ENCODE measurements at places on chromosomes 2 and 18.
A peak's percentile ranks its signal among the peaks of the same experiment; 100 is the strongest.

GRCh38 chr2:85585781-85586105 lies 1.5 kb downstream of the VAMP5 start:
- peak; percentile 36 for DNase-seq

DNA sequence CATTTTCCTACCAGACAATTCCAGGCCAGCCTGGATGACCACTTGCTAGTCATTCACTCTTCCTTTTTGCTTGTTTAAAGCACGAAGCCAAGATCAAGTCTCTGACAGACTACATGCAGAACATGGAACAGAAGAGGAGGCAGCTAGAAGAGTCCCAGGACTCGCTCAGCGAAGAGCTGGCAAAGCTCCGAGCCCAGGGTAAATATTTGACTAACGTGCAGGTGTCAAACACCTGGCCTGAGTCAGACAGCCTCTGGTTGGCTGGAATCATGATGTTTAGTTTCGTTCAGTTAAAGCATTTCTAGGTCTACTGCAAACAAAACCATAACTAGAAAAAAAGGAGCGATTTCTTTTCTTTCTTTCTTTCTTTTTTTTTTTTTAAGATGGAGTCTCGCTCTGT lies 44.2 kb upstream of the LYPD6B start:
- no peak for DNase-seq

DNA sequence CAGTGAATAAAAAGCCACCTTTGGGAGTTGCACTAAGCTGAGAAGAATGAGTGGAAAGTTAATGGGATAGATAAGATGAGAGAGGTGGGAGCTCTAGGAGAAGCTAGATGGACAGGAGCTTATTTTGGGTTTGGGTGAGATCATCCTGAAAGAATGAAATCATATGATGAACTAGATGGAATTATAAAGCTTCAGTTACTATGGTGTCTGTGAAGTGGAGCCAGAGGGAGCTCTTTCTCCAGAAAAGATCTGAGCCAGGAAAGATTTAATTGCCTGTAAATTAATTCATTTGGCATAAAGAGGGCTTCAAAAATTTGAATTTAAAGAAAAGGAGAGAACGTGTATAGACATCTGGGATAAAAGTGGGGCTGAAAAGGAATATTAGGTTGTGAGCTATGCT lies 10.3 kb downstream of the DNAH6 start:
- DNase-seq = no peak

GRCh38 chr2:137659616-137660015 lies 304.7 kb upstream of the HNMT start:
- DNase-seq = no peak

GRCh38 chr18:54991981-54992380 lies 32.7 kb upstream of the CCDC68 start:
- no peak for DNase-seq

DNA sequence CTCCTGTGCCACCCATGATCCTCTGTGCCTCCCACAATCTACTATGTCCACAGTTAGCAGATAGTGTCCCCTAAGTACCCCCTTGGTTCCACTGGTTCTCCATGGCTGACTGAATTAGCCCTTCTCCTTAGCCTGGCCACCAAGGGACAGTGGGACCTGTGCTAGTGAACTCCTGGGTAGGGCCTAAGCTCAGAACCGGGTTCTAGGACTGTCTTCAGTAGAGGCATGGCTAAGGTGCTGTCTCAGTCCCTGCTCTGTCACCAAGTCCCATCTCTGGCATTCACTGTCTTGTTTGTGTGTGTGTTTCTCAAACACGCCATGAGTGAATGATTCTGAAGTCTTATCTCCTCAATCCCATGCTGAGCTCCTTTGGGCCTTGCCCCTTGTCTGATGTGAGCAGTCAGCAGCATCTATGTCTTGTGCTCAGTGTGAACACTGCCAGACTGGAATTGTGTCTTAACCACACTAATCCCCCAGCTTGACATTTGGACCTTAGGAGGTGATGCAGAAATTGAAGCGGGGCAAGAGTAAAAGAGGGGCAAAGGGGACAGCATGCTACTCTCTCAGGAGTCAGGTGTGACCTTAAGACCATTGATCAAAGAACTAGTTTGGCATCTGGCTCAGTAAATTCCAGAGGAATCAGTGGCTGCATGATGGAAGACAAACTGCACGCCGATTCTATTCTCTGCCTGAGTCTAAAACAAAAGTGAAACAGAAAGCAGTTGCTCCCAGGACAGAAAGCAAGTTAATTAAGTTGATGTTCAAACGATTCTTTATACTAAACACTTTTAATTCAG lies 190.5 kb downstream of the ALPK2 start:
- DNase-seq = peak; percentile 27

GRCh38 chr2:2056531-2056930 lies 274.5 kb downstream of the MYT1L start:
- no peak for DNase-seq

- DNase-seq = no peak
Observed at GRCh38 chr2:118231759-118232158, 143.5 kb downstream of the INSIG2 start.

- DNase-seq = no peak
Observed at GRCh38 chr2:179243046-179243445, 21.6 kb downstream of the SESTD1 start.

DNA sequence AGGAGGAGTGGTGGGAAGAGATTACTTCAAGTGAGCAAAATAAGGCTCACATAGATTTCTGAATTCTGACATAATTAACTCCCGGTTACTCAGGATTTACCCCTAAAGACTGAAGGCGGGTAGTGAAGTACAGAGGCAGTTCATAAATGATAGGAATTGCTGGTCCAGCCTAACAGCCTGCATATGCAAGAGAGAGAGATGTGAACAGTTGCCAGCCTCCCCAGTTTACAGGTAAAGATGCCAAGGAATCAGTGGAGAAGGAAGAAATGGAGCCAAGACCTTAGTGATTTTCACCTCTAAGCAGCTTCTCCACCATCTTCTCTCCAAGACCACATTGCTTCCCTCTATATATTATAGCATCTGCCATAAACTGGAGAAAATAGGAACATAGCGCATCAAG lies 91.8 kb upstream of the THUMPD2 start:
- no peak for DNase-seq

DNA sequence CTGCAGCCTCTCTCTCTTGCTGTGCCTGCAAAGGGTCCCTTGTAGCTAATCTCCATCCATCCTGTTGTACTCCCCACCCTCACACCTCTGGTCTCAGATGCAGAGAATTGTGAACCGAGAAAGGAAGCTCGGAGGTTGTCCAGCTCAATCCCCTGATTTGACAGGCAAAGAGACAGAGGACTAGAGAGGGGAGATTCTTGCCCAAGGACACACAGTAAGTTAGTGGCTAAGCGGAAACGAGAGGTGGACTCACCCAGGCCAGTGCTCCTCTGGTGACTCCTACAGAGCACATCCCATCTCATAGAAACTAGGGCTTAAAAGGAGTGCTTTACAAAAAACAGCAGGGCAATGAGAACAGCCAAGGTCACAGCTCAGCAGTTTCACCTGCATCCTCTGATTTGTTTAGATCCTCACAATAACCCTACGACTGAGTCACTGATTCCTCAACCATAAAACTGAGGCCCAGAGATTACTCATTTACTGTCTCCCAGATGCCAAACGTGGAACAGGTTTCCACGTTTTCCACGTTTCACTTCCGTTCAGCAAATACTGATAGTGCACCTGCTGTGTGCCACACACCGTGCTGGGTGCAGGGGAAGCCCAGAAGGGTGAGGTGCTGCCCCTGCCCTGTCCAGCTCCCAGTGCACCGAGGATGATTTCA lies 22.1 kb downstream of the EHD3 start:
- no peak for DNase-seq

DNA sequence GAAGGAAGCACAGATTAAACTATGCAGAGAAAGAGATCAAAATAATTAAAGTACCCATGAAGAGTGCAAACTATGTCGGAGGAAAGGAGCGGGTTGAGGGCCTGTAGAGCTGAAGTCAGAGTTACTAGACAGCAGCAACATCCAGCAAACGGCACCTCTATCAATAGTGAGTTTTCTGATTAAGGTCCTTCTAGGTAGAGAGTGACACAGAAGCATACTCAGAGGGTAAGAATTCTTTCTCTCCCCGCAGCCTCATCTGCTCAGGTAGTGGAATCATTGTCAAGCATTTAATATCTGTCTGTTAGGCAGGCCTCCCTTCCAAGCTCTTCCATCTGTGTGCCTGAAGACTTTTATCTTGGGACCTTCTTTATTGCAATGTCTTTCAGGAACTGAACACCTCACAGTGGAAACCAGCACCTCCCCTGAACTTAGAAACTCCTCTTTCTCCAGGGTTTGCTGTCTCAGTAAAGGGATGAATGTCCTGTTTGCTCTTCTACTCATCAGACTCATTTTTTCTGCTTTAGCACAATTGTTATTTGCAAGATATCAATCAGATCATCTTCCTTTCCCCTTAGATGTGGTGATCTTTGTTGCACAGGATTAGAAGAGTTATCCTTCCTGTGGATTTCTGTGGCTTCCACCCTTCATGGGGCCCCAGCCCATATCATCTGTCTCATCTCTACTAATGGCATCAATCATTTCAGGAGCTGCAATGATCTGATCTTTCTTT lies 28.8 kb downstream of the SP140 start:
- DNase-seq = no peak

DNA sequence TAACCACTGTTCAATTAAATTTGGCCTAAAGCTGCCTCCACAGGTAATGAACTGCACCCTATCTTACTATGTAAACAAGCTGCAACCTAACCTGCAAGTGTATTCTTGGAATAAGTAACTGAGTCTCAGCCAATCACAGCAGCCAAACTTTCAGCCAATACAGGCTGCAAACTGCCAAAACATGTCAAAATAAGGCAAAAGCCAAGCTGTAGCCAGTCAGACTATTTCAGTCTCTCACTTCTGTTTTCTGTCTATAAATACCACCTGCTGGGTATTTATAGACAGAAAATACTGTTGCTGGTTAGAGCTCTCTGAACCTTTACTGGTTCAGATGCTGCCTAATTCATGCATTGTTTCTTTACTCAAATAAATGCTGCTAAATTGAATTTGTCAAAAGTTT lies 14.3 kb downstream of the C2orf76 start:
- DNase-seq = no peak

DNA sequence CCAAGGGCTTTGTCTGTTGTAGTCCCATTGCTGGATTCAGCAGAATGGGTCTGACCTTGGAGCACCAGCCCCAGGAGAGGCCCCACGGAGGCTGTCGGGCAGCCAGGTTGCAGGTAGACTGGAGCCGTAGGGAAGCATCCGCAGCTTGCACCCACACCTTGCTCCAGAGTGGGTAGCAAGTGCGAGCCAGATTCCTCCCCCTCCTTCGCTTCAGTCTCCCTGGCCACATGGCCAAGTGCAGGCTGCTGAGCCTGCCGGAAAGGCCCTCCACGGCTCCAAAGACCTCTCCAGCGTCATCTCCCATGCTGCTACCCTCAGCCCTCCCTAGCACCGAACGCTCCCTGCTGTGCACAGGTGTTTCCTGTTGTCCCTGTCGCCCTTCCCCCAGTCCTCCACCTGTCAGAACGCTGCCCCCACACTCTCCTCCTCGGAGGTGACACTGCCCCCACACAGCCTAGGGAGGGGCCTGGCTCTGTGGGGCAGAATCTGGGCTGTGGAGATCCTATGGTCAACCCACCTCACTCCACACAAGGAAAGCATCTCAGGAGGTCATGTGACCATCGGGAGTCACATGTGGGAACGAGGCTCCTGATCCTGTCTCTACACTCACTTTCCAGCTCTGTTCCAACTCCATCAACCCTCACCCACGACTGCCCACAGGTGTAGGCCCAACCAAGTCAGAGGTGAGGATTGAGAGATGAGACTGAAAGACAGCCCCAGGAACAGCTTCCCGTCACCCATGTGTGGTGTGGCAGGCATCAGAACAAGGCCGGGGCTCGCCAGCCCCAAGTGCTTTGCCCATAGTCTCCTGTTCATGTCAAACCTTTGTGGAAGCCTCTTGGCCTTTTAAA lies 8.3 kb downstream of the KCNF1 start:
- no peak for DNase-seq

DNA sequence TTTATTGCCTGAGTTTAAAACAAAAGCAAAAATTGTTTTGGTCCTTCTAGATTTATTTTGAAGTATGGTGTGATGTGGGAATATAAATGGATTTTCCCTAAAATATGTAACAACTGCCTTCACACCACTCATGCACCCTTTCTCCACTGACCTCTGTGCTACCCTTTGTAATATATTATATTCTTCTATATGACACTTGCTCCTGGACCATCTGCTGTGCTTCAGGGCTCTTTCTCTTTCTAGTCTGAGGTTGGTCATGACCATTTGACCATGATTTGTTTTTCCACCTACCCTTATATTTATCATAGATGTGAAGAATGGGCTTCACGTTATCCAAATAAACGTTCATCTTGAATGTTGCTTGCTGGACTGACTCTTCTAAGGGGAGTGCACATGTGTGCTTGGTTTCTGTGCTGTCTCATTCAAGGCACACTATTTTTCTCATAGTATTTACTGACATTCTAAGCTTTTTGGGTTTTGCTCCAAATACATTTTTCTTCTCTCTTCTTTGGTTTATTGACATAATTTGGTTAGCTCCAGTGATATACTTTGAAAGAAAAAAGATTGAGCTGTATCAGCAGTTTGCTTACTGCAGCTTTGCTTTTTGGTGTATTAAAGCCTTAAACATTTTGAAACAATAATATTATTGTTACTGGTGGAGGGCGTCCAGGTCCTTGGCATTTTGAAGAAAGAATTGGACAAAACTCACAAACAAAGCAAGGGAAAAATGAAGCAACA lies 61.8 kb downstream of the VWA3B start:
- DNase-seq = no peak

- DNase-seq = peak; percentile 67
Observed at GRCh38 chr2:196233805-196234475, 62.6 kb upstream of the STK17B start.

GRCh38 chr2:44635725-44636124 lies 274.0 kb downstream of the CAMKMT start:
- DNase-seq = no peak

- no peak for DNase-seq
Observed at GRCh38 chr2:127314193-127314988, 20.4 kb upstream of the ERCC3 start.

DNA sequence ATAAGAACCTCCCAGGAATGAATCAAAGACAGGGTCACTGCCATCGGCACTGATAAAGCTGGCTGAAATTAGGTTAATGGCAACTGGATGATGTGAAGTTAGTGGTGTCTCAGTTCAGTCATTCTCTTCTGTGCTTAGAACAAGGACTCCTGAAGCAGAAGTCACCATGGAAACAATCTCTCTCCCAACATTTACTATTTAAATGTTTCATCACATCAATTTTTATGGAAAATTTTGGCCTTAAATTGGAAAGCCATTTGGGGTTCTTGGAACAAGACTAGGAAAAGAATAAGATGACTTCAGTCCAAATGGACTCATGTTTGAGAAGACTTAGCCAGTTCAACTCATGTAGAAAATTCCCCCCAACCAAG lies 15.5 kb upstream of the ARL5A start:
- DNase-seq = peak; percentile 11

All from cardiac fibroblast (primary cell).